ENCODE measurements at places on chromosomes 1 and 21.

DNA sequence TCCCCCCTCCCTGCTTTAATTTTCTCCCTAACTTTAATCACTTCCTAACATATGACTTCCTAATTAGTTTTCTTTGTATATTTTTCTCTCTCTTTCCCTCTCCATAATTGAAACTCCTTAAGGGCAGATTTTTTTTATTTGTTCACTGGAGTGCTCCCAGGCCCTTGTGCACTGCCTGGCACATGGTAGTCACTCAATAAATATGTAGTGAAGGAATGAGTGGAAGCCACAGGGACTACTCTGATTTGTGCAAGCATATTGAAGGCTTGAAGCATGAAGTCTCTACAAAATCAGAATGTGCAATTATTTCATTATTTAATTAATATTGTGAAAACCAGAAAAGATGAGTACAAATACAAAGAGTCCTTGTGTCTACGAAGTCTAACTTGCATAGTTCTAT lies 41.5 kb downstream of the SNX7 start:
- DNase-seq: peak; percentile 74

DNA sequence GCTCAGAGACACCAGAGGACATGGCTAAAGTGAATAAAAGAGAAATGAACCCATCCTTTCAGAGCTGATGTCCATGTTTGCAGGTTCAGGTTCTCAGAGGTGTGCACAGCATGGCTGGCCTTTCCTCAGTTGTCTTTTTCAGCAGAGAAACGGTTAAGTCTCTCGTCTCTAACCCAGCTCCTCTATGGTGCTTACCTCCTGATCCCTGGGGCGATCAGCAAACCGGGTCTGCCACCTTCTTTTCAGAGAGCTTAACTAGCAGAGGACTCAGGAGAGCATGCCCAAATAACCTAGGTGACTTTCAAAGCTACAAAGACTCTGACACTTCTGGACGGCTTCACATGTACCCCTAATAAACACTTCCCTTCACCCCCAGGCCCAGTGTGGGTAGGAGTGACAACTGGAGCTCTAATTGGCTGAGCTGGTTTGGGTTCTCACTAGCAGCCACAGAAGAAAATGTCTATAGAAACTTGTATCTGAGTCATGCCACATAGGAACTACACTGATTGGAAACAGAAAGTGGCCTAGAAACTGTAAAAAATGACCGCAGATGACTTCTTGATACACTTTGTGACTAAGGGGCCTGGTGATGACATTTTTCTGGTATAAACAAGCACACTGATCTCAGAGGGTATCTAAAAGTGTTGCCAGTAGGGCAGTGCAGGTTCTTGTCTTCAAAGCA lies at the start of gene AIM2:
Gene AIM2 (minus strand): TSS at position 329 of the 682 bp plus-strand sequence. CDS start 3,267 bp downstream, outside the sequence.
- DNase-seq: peak; percentile 47

GRCh38 chr1:81406292-81406999 lies 394.3 kb upstream of the ADGRL2 start:
- DNase-seq: no peak

GRCh38 chr1:151858030-151858746 lies 4.7 kb upstream of the THEM5 start:
- no peak for DNase-seq

DNA sequence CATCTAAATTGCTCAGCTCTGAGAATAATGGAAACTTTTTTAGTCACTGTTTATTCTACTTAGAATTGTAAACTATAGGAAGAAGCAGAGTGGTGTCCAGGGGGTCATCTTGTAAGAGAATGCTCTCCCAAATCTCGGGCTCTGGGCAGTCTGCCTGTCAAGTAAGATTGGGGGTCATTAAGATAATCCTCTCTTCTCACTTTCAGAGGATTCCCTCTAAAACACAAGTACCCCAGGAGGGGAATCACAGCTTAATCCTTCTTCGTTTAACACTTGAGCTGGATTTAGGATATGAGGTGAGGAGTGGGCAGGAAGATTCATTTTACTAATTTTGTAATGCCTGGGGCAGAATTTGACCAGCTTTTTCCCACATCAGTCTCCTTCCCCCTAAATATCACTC lies 81.2 kb downstream of the RPS6KA1 start:
- DNase-seq: no peak

DNA sequence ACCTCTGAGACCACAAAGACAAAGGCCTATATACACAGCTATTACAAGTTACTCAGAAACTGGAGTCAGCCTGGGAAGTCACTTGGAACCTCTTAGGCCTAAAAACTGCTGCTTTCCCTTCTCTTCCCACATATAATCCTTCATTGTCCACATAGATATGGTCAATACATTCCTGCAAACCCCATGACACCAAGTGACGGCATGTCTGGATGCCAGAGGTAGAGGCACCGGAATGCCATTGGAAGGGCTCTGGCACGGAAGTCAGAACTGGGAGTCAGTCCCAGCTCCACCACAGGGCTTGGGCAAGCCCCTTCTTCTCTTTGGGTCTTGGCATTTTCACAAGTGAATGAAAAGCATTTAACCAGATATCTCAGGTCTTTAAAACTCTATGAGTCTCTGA lies 204.7 kb downstream of the MATN1 start:
- peak; percentile 50 for DNase-seq

GRCh38 chr1:169692756-169693460 lies 18.5 kb downstream of the SELL start:
- no peak for DNase-seq

GRCh38 chr1:116874733-116875249 lies 34.9 kb upstream of the PTGFRN start:
- DNase-seq: peak; percentile 32

All from fibroblast of skin of back (primary cell).